NCI-H69 (cell line): ENCODE measurements at places on chromosomes 13 and 19.

GRCh38 chr13:100564444-100565223, 24.0 kb downstream of the GGACT start:
- no peak for DNase-seq

GRCh38 chr19:27618006-27618405, 1594.9 kb downstream of the UQCRFS1 start:
- no peak for DNase-seq

DNA sequence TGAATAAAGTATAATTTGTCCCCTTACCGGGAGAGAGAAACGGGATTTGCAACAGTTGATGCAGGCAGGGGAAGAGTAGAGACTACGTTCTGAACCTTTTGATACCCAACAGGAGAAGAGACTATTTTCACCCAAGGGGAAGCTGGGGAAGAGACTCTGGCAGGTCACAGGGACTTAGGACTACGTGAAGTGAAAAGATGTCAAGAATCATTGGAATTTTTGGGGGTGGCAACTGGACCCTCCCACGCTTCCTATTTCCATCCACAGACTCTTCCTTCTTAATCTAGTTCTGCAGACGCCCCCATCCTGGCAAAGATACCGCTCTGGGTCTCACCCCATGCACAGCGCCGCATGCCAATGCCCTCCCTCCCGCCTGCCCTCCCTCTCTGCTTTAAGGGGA, 13.8 kb downstream of the CABP5 start:
- DNase-seq = no peak

DNA sequence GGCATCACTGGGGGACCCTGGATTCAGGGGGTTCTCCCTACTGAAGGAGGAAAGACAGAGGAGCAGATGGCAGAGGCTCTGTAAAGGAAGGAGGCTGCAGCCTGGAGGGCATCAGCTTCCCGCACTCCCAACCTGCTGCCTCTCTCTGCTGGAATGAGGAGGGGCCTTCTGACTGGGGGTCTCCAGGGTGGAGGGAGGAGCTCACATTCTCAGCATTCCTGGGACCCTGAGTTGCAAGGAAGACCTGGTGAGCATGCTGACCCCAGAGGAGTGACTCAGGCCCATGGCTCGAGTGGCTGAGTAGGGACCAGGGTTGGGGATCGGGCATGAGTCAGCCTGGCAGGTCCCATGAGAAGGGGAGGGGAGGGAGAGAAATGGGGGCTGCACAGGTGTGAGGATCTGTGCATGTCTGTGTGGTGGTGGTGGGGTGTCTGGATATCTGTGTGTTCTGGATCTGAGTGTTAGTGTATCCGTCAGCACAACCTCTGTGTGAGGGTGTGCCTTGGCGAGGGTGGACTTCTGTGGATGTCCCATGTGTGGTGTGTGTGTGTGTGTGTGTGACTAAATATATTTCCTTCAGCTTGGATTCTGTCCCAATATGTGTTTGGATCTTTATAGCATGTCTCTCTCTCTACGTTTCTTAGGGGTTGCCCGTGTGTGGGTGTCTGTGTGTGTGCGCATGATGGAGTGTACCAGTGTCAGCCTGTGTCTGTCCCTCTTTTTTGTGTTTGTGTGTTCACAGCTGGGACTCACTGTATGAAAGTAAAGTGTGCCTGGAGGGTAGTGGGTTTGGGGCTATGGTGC, 4.6 kb downstream of the AXL start:
- DNase-seq = no peak

DNA sequence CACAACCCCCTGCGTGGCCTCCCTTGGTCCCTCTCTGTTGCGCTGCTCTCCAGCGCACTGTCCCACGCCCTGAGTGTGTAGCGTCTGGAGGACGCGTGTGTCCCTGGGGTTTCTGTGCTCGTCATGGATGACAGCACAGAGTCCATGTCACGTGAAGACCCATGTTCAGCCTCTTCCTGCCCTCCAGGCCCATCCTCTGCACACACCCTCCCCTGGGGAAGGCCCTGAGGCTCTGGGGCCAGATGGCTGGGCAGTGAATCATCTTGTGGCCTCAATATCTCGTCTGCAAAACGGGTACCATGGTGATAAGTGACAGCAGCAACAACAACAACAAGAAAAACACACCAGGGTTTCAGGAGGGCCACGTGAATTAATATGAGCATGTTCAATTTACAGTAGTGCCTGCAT, 71.5 kb upstream of the ARHGEF7 start:
- peak; percentile 50 for DNase-seq
